ENCODE measurements at places on chromosomes 2 and 18.

GRCh38 chr2:217471319-217471718 lies 531.5 kb downstream of the TNS1 start:
- DNase-seq, result no peak

GRCh38 chr2:11254100-11254536 lies 90.3 kb downstream of the ROCK2 start:
- DNase-seq, result no peak

GRCh38 chr2:196287523-196287922 lies 116.1 kb upstream of the STK17B start:
- DNase-seq, result no peak

GRCh38 chr2:169778446-169778845 lies 20.2 kb upstream of the SSB start:
- no peak for DNase-seq

DNA sequence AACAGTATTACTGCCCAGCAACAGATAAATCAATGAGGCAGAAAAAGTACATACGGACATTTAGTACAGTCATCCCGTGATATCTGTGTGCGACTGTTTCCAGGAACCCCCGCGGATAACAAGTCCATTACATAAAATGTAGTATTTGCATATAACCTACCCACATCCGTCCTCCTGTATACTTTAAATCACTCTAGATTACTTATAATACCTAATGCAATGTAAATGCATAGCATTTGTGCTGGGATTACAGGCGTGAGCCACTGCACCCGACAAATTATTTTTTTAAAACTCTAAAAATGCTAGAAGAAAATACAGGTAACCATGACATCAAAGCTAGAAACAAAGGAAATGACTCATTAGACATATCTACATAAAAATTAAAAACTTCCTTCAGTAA lies 91.6 kb downstream of the FAM161A start:
- no peak for DNase-seq

DNA sequence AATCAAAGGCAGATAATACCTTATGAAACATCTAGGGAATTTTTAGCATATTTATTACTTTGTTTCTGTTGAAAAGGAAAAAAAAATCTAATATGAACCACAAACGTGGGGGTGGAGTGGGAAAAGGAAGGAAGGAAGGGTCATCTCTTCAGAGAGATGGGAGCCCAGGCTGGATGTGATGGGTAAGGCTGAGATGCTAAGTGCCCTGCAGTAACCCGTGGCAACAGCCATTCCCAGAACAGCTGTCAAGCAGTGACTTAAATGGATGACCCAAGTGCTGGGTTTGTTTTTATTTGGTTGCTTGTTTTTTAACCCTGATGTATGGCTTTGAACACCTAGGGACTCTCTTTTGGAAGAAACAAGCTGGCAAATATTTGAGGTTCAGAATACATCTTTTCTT lies 50.7 kb upstream of the KLF7 start:
- no peak for DNase-seq

GRCh38 chr2:10811517-10811916 lies 1.1 kb downstream of the PDIA6 start:
- DNase-seq, result peak; percentile 34

GRCh38 chr2:157596992-157597681 lies 31.5 kb downstream of the ACVR1C start:
- peak; percentile 31 for DNase-seq

- no peak for DNase-seq
These were observed 6.8 kb downstream of the ADCYAP1 start for GRCh38 chr18:911486-911885.

DNA sequence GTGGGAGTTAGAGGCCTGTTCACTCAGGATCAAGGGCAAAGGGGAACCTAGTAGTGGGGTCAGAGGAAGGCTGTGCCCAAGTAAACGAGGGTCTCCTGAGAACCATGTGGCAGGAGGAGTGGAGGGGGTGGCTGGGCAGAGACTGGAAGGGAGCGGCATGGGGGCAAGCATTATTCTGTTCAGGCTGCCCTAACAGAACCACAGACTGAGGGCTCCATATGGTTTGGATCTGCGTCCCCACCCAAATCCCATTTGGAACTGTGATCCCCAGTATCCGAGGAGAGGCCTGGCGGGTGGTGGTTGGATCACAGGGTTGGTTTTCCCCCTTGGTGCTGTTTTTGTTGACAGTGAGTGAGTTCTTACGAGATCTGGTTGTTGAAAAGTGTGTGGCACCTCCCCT lies 287.0 kb downstream of the PHLPP1 start:
- no peak for DNase-seq

- no peak for DNase-seq
These were observed 70.4 kb downstream of the MYL12B start for GRCh38 chr18:3332376-3332775.

DNA sequence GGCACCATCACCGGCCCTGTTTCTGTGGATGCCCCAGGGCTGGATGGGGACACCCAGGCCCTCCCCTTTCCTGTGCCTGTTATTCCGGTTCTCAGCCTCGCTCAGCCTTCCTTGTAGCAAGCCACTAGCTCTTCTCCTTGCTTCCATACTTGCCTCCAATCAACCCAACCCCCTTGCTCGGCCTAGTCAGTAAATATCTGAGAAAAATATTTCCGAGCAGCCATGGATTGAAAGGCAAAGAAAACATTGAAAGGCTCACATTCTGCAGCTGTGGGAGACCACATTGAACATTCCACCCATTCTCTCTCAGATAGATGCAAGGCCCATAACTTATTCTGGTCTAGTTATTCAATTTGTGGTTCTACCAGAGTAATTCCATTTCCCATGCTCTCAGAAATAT lies 114.9 kb downstream of the SPP2 start:
- DNase-seq, result no peak

DNA sequence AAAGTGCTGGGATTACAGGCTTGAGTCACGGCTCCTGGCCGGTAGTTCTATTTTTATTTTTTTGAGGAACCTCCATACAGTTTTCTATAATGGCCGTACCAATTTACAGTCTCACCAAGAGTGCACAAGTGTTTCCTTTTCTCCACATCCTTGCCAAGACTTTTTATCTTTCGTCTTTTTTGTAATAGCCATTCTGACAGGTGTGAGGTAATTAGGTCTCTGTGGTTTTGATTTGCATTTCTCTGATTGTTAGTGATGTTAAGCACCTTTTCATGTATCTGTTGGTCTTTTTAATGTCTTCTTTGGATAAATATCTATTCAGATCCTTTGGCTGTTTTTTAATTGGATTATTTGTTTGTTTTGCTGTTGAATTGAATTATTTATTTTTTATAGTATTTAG lies 9.3 kb downstream of the ARMC9 start:
- no peak for DNase-seq

DNA sequence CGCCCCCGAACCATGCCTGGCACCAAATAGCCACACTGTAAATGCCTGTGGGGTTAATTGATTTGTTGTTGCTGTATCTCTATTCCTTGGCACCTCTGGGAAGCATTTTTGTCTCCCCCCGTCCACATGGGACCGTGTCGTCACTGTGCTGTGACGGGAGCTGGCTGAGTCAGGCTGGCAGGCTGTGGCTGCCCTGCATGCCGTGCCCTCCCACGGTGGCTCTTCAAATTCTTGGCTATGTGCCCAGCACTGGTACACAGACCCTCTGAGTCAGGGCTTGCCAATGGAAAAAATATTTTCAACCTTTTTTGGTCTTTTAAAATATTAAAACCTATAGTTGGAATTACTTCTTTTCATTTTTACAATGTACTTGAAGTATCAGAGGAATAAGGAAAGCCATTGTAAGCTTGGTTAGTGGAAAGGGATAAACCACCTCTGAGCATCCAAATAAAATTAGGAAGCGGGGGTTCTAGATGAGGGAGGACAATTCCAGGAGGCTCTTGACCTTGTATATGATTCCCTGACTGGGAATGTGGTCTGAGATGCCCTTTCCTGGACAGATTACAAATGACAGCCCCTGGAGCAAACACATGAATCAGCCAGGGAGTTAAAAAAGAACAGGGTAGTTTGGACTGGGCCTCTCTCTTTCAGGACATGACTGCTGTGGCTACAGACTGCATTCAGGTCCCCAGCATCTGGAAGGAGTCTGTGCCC lies 59.4 kb downstream of the DGKD start:
- peak; percentile 32 for DNase-seq

DNA sequence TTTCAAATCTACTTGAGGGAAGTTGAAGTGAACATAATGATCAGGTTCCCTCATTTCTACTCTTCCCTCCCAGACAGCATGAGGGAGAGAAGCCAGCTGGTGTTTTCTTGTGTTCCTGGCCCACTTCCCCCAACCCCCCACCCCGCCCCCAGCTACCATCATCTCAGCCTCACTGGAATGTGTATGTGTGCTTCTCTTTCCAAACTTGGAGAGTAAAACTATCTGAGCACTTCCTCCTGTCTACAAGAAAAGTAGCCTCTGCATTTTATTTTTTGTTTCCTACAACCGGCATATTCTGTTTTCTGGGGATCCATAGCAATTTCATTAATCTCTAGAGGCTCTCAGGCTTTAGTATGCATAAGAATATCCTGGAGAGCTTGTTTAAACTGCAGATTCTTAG lies 53.6 kb upstream of the GRHL1 start:
- no peak for DNase-seq

DNA sequence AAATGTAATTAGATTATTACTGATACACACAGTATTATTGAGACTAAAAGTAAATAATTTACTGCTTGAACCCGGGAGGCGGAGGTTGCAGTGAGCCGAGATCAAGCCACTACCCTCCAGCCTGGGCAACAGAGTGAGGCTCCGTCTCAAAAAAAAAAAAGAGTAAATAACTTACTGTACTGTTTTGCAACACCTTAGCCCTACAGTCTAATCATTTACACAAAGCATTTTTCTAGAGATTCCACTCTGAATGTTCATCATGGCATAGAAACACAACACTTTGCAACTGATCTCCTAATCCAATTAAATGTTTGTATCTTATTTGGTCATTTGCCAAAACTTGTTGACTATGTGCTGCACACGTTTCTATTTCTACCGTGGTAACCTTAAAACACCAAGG lies 23.4 kb upstream of the RMP24 start:
- no peak for DNase-seq

GRCh38 chr18:37346048-37346447 lies 219.6 kb downstream of the CELF4 start:
- DNase-seq, result peak; percentile 14

GRCh38 chr2:237692601-237693290 lies 65.4 kb downstream of the LRRFIP1 start:
- peak; percentile 62 for DNase-seq

DNA sequence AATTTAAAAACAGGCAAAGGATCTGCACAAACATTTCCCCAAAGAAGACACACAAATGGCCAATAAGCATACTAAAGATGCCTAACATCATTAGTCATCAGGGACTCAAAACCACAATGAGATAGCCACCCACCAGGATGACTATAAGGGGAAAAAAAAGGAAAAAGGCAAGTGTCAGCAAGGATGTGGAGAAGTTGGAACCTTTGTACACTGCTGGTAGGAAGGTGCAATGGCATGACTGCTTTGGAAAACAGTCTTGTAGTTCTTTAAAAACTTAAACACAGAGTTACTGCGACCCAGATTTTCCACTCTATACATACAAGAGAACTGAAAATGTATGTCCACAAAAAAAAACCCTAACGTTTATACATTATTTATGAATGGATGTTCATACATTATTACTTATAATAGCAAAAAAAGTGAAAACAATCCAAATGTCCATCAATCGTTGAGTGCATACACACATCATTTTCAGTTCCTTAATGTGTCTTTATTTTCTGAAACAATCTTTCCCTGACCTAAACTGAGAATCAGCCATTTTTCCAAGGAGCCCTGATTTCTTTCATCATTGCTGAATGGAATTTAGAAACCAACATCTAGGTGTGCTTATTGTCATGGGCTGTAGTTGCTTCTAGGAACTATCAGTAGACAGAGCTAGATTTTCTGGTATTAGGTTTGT lies 64.7 kb upstream of the TLK1 start:
- peak; percentile 55 for DNase-seq

DNA sequence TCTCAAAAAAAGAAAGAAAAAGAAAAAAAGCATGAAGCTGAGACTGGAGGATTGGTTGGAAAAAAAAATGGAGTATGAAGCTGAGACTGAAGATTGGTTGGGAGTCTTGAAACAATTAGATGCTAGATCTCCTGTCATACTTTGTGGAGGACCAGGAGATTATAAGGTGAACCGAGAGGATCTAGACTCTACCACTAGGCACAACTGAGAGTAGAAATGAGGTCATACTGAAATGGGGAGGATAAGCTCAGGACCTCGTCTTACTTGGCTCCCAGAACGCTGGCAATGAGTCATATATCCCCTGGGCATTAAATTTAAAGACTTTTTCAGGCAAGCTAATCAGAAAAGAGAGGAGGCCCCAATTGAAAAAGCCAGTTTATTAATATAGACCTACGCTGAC lies 3.3 kb upstream of the ORC2 start:
- peak; percentile 90 for DNase-seq

DNA sequence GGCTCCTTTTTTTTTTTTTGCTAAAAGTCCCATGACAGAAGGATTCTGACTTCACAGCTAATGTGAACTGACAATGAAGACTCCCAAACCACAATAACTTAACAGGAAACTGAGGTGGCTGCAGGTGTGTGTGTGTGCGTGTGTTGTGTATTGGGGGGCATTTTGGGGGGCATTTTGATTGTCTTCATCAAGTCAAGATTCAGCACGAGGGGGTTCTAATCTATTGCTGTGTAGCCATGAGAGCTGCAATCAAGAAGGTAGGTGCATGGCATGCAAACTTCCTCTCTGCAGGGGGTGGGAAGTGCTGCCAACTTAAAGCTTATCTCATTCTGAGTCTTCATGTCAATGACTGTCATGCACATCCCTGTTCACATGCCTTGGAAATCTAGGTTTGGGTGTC lies 25.2 kb downstream of the SPRED2 start:
- no peak for DNase-seq

DNA sequence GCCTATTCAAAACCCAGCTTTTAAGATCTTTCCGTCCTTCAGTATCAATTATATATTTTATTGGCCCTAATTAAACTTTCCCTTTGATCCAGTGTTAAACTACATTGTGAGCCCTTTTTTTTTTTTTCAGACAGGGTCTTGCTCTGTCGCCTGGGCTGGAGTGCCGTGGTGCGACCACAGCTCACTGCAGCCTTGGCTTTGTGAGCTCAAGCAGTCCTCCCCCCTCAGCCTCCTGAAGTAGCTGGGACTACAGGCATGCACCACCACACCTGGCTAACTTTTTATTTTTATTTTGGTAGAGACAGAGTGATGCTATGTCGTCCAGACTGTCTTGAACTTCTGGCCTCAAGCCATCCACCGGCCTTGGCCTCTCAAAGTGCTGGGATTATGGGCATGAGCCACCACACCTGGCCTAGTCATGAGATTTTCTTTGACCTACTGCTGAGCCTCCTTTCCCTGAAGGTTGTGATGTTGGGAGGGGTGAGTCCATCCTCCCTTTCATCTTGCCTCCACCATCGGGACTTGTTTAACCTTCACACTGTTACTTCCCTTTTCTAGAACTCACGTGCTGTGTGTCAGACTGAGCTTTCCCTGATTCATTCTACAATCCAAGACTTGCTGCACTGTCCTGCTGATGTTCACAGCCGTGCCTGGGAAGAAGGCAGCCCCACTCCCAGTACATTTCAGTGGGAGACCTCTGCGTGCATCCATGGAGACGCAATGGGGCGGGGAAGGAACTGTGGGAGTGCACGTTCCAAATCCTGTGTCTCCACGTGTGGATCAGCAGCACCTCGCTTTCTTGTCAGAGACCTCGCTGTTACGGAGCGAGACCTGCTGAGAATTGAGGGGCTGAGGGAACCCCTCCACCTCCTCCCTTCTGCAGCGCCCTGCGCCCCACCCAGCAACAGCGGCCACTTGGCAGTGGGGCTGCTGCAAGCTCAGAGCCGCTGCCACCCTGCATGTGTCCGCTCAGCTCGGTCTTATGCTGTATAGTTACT lies 10.8 kb downstream of the OXER1 start:
- peak; percentile 74 for DNase-seq

GRCh38 chr2:17148407-17149145 lies 369.7 kb downstream of the RAD51AP2 start:
- peak; percentile 34 for DNase-seq

All from NB4 (cell line).